ENCODE measurements at places on chromosomes 5 and 9.

GRCh38 chr9:130736834-130737233 is 43.3 kb downstream of the EXOSC2 start:
- DNase-seq, result no peak

GRCh38 chr9:78118742-78119473 is 87.3 kb upstream of the GNAQ start:
- no peak for DNase-seq

GRCh38 chr5:180104168-180104530 is 32.6 kb upstream of the RNF130 start:
- no peak for DNase-seq

- no peak for DNase-seq
Measured at GRCh38 chr9:131737426-131737825, 2.5 kb downstream of the RAPGEF1 start.

DNA sequence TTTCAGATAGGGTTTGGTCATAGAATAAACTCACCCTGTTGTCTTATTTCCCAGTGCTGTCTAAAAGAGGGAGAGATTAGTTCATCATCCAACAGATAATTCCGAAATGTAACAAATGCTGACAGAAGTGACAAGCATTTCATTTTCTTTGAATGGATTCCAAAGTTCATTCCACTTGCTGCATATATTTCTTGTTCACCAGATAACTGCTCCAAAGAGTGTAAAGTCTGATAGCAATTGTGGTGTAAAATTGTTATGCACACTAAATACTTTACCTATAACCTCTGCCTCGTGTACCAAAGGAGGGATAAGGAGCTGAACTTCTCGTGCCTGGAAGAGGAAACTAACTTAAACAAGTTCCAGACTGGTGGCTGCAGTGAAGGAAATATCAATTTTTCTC is 290.0 kb upstream of the ADAMTSL1 start:
- no peak for DNase-seq

DNA sequence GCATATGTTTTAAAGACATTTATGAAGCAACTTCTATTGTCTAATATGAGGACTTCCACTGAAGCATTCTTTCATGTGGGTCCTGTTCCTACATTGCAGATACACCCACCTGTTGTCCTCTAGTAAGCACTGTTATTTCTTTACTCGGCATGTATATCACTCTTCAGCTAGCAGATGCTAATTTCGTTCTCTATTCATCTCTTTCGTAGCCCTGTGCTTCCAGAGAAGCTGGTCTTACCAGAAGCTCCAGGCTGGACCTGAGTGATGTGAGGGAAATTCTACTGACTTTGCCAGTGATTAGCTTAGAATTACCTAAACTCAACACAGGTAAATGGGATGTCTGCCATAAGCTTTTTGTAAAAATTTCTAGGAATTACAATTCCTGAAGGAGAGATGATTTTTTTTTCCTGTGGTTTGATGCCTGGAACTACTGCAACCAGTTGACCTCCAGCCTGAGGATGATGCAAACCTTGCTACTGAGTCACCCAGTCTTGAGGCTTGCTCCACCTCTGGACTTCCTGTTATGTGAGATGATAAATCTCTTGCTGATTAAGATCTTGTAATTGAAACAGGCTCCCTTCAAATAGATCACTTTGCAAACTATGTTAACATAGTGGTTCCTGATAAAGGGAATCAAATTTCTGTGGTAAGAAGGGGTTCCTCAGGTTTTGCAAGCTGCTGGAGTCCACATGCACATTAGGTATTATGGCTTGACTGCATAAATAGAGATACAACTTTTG is 52.2 kb upstream of the SPINK5 start:
- no peak for DNase-seq

DNA sequence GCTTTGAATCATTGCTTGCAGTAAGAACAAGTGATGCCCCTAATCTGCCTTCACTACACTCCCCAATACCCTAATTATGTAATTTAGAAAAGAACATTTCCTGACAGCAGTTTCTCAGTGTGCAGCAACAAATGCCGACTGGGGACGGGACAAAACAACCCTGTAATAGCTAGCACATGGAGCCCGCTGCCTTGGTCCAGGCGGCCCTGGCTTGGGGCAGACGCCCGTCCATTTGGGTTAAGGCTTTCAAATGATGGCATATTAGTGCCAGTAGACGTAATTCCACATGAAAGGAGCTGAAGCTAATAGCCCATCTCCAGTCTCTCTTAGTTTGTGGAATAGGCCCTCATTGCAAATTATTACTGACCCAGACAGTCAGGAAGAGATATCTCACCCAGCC is 150.6 kb upstream of the PITX1 start:
- DNase-seq, result no peak

GRCh38 chr5:19584131-19584530 is 403.9 kb downstream of the CDH18 start:
- no peak for DNase-seq

DNA sequence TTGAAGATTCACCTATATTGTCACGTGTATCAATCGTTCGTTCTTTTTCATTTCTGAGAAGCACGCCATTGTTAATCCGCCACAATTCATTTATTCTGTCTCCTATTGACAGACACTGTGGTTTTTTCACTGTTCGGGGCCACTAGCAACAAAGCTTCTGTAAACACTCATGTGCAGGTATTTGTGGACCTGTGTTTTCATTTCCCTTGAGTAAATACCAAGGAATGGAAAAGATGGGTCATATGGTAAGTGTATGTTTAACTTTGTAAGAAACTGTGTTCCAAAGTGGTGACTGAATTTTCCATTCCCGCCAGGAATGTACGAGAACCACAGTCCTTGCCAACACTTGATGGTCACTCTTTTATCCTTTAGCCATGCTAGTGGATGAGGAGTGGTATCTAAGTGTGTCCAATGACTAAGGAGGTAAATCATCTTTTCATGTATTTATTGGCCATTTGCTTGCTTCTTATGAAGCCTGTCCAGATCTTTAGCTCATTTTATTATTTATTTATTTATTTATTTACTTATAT is 10.7 kb downstream of the ABO start:
- DNase-seq, result no peak

DNA sequence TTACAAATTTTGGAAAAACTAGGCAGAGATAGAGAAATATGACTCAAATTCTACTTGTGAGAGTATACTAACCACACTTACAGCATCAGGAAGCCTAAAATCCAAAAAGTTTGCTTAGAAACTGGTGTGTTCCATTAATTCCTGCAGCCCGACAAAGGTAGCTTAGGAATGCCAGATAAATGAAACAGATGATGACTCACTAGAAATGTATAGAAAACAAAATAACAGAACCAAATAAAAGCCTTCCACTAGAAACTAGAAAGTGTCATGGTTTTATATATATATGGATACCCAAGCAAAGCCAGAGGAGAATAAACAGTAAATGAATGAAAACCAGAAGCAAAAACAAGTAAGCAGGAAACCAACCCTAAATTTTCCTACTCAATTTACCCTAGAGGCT is 272.2 kb upstream of the PRDM9 start:
- DNase-seq, result no peak

- no peak for DNase-seq
Measured at GRCh38 chr5:98200726-98201541, 572.5 kb upstream of the RGMB start.

DNA sequence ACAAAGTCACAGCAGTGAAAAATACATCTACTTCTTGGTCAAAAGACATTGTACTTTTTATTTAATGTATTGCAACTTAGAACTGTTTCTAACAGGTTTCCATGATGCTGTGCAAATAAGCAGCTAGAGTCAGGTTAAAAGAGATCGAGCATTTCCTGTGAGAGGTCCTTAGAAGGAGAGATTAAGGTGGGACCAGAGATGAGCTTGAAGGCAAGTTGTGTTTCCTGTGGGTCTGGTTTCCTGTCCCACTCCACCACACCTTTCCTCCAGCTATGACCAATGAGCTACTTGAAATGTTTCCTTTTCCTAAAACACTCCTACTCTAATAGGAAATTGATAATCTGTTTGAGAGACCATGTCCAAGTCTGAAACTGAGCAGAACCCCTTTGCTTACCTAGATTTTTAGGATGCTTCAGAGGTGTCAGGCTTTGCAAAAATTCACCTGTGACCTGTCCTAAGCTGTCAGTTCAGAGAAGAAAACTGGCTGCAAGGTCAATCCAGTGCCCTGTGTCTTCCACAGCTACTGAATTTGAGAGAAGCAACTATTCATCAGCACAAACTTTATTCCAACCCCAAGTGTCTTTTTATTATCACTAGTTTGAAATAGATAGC is 13.1 kb upstream of the RLN1 start:
- no peak for DNase-seq

GRCh38 chr5:40587376-40587775 is 92.3 kb upstream of the PTGER4 start:
- DNase-seq, result no peak

DNA sequence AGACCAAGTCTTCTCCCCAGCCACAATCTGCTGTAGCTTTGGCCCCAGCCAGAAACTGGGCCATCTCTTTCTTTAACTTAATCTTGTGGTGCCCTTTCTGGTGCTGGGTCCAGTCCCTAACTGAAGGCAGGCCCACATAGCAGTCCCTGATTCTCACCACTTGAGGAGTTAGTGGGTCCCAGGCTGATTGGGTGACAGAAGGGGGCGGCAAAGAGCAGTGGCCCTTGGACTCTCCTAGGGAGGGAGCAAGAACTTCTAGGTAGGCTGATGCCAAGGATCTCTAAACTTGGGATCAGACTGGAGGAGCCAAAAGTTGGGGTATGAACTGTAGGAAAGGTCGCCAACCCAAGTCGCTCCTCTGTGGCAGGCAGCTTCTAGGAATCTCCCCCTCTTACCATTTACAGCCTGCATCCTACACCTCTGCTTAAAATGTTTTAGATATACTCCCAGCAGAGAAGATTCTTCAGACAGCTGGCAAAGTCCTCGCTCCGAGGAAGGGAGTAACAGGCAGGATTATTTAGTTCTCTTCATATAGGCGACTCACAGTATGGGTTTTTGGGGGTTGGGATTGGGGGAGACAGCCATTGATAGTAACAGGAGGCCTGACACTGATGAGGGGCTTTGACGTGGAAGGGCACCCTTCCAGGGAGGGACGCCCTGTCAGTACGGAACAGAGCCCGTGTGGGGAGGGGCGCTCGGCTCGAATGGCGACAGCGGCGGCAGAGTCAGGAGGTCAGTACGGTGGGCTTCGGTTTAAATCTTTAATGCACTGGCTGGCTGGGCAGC is 2.0 kb upstream of the CCL27 start:
- peak; percentile 24 for DNase-seq

- no peak for DNase-seq
Measured at GRCh38 chr5:147245381-147246165, 10.7 kb downstream of the STK32A start.

DNA sequence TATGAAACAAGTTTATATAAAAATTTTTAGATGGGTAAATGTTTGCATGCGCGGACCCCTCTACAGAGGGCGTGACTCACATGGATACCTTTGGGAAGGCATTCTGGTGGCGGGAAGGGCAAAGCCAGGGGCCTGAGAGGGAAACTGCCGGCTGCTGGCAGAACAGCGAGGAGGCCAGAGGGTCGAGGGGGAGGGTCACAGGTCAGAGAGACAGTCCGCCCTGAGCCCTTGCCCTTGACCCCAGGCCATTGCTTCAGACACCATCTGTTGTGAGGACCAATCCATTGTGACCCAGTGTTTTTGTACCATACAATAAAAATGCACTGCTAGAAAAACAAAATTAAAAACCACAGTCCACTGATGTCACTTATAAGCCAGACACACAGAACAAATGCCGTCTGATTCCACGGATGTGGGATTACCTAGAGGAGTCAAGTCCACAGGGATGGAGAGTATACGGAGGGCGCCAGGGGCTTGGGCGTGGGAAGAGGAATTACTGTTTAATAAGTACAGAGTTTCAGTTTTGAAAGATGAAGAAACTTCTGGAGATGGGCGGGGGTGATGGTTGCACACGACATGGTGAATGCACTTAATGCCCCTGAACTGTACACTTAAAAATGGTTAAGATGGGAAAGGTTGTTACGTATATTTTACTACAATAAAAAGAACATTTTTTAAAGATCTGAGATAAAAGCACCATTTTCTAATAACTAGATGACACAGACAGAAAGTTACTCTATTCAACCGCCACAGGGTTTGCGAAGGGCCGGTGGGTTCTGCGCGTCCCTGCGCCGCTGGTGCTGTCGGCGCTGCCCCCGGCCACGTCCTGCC is 12.0 kb downstream of the BTNL9 start:
- DNase-seq, result no peak

DNA sequence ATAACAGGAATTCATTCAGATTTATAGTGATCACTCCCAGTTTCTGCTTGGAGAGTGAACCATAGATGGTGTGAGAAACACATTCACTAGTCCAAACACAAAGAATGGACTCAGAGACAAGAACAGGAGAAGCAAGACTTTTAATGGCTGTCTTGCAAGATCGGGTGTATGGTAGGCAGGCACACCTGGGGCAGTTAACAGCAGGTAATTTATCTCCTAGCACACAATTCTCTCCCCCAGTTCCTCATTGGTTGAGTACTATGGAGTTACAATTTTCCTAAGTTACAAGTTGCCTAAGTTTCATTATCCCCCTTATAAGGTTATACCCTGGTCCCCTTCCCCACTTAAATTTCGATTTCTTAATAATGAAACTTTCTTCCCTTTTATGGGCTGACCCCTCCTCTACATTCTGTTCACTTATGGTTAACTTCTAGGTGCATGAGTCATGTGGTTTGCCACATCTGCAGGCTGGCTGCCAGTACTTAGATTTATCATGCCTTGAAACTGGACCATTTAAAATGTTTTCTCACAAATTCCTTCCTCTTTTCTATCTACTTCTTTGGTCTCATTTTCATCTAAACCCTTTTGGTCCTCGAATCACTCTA is 623.3 kb downstream of the HINT1 start:
- DNase-seq, result no peak

- DNase-seq, result no peak
Measured at GRCh38 chr5:179375831-179376365, 30.6 kb upstream of the ADAMTS2 start.

DNA sequence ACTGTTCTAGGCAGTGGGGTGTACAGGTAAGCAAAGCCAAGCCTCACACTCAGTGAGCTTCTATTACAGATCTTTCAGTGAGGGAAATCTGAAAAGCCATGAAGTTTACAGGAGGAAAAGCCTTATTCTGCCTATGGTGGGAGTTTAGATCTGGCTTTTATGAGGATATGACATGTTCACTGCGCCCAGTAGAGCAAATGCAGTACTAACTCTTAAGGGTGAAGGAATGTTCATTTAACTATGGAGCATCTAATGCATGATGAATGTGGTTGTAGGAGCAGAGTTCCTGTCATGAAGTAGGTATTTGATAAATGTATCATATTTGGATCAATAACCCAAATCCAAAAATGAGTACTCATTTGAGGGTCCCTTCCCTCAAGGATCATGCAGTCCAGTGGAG is 230.2 kb upstream of the PAPPA start:
- no peak for DNase-seq

DNA sequence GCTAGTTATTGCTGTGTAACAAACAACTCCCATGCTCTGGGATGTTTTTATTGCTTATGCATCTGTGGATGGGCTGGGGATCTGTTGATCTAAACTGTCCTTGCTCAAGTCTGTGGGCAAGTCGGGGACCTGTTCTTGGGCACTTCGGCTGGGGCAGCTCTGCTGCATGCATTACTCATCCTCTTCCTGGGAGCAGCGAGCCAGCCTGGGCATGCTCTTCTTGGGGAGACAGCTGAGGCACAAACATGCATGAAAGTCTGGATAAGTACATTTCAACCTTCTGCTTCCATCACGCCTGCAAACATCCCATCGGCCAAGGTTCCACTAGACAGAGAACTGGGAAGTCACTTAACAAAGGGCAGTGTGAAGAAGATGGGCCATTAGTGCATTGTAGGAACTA is 66.3 kb downstream of the ANKRD33B start:
- DNase-seq, result no peak

Measured in stimulated activated CD8-positive, alpha-beta memory T cell treated with anti-CD3 and anti-CD28 coated beads, Interleukin-7, amount 100 ng/mL, for 1 hour (primary cell).